ENCODE measurements at places on chromosomes 11 and 22.

DNA sequence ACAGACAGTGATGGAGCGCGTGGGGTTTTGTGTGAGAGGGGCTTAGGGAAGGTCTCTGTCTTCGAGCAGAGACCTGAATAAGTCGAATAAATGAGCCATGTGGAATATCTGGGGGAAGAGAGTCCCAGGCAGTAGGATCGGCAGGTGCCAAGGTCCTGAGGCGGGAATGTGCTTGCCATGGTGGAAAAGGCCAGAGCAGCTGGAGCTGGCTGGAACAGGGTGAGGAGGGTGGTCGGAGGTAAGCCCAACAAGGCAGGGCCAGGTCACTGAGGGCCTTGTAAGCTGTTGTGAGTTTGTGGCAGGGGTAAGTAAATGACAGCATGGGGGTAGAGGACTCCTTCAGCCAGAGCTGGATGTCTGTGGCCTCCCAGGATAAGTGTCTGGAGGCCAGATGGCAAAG, 71.3 kb downstream of the TP53I11 start:
- DNase-seq, result no peak

- no peak for DNase-seq
Observed at GRCh38 chr11:2411446-2412305, 11.1 kb downstream of the TSSC4 start.

GRCh38 chr11:132655187-132655855, 877.0 kb downstream of the OPCML start:
- no peak for DNase-seq

GRCh38 chr11:206002-206384, 1.2 kb downstream of the BET1L start:
- DNase-seq, result no peak

DNA sequence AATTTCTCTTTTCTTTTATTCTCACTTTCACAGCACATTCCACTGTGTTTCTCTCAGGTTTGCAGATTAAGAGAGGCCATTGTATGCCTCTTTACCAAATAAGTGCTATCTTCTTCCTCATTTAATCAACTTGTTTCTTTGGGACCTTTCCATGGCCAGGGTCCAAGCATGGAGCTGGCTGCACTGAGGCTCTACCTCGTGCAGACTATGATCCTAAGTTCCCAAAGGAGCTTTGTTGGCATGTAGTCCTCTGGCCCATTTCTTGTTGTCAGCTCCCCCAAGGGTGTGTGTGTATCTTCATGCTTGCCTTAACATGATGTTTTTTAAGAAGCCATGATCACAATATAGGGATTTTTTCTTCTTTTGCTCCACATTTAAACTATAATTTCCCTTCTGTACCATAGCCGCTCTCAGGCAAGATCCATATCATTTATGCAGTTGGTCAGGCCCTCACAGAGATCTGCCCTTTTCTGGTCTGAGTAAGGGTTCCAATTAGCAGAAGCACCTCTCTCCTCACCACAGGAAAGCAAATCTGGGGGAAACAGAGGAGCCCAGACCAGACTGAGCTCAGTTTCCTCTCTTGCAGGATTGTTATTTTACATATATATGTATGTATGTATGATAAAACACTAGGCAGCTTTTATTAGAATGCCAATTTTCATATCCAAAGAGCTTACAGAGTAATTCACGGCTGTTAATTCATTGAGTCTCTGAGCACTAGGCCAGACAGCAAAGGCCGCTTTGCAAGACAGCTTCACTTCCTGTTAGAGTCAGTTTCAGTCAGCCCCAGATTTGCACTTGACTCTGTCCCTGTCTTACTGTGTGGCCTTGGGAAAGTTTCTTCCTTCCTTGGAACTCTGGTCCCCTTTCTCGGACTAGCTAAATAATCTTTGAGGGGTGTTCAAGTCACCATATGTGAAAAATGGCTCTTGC, 34.3 kb downstream of the CYB5R2 start:
- no peak for DNase-seq

GRCh38 chr11:57667736-57668433, at the start of gene ZDHHC5:
ZDHHC5 (plus strand) TSS chr11:57668114; CDS start chr11:57673091, 4,977 bp downstream.
- DNase-seq, result peak; percentile 97

- DNase-seq, result no peak
Observed at GRCh38 chr22:19554834-19555404, 30.7 kb upstream of the CLDN5 start.

DNA sequence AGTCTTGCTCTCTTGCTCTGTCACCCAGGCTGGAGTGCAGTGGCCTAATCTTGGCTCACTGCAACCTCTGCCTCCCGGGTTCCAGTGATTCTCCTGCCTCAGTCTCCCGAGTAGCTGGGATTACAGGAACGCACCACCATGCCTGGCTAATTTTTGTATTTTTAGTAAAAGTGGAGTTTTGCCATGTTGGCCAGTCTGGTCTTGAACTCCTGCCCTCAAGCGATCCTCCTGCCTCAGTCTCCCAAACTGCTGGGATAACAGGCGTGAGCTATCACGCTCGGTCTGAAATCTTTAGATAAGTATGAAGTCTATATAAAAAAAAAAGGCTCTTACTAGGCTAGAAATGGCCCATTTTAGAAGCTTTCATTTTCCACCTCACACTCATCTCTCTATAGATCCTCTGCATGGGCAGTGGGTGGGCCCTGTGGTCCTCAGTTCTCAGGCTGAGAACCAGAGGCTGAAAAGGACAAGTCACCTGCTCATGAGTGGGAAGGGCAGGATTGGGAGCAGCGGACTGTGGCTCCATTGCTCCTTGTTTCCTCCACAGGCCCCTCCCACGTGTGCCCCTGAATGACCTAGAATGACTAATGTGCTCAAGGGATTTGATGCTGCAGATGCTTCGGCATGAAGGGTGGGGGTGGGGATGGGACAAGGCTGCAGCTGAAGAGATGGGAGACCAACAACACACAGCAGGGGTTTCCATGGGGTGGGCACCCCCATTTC, 19.8 kb upstream of the PRAME start:
- no peak for DNase-seq

DNA sequence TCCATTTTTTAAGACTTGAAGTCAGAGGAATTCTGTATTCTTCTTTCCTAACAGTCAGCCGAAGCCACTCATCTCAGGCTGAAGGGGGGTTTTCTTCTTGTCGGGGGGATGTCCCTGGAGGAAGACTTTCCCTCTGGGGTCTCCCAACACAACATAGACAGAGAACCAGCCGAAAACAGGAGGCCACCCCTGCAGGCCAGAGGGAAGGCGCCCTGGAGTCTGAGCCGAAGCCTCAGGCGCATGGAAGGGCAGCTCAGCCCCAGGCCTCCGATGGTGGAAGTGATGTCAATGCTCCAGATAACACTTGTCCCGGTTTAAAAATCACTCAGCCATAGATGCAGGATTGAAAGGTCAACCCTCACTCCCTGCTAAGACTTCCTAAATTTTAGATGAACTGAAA, 1393.0 kb downstream of the TBC1D22A start:
- DNase-seq, result no peak

DNA sequence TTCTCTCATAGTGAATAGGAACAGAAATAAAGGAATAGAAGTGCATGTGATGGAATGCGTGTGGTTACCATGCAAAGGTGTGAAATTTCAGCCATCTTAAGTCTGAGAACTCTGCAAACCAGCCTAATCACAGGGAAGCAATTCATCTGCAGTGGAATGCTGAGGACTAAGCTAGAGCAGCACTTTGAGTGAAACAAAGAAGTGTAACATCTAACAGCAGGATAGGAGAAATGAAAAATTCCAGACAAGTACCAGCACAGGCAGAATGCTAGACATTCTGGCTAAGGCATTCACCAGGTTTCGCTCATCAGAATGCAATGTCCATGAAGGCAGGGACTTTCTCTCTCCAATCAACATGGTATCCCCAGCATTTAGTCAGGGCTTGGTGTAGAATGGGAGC, 41.2 kb upstream of the SLC36A4 start:
- DNase-seq, result no peak

All from stimulated activated CD4-positive, alpha-beta T cell treated with anti-CD3 and anti-CD28 coated beads, Interleukin-1b, Interleukin-23, amount 100 ng/mL, for 4 hours (primary cell).